ENCODE measurements at places on chromosomes 1 and 21.
A peak's percentile ranks its signal among the peaks of the same experiment; 100 is the strongest.

DNA sequence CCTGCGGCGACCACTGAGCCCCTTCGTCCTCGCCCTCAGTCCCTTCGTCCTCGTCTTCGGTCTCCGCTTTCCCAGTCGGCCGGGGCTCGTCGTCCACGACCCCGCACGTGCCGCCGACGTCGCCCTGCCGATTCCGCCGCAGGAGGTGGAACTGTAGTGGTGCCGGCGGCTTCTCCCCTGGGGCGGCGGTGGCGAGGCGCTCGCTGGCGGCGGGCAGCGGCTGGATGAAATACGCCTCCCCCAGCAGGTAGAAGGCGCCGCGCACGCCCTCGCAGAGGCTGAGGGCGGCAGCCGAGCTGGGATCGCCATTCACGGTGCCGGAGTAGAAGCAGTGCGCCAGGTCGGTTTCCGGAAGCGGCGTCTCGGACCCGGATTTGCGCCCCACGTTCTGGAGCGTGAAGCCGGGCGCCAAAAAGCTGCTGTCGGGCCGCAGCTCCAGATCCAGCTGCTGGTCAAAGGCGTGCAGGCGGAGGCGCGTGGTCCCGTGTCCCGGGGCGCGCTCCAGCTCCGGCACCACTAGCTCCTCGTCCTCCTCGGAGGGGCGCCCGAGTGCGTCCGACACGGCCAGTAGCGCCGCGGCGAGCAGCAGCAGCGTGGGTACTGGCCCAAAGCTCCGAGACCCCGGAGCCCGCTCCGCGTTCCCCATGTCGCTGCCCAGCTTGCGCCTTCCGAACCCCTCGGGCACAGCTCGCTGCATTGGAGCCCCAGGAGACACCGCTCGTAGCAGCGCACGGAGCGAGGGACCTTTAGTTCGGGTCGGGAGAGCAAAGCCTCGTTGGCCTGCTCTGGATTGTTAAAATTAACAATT, 747 bp downstream of the ADAMTS1 start:
- DNase-seq, result peak; percentile 25

DNA sequence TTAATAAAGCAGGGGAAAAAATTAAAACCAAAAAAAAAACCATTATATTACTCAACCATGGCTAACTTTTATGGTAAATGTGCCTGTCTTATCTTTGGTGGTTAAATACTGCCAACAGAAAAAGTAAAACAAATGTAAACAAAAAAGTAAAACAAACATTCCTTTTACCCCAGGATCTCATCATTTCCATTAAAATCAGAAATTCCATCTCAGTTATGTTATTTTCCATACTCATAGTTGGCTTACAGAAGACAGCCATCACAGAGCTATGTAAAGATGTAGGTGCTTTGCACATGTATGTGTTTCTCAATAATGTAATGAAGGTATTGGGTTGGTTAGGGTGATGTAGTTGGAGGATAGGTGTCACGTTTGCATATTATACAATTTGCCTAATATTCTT, 185.0 kb downstream of the KCNK2 start:
- no peak for DNase-seq

- DNase-seq, result no peak
Measured at GRCh38 chr1:203512517-203512847, 18.5 kb downstream of the OPTC start.

- no peak for DNase-seq
Measured at GRCh38 chr1:233802611-233803010, 101.9 kb upstream of the SLC35F3 start.

GRCh38 chr1:41671116-41671755, 186.8 kb upstream of the EDN2 start:
- no peak for DNase-seq

GRCh38 chr1:84617349-84617748, 43.1 kb upstream of the CTBS start:
- no peak for DNase-seq

DNA sequence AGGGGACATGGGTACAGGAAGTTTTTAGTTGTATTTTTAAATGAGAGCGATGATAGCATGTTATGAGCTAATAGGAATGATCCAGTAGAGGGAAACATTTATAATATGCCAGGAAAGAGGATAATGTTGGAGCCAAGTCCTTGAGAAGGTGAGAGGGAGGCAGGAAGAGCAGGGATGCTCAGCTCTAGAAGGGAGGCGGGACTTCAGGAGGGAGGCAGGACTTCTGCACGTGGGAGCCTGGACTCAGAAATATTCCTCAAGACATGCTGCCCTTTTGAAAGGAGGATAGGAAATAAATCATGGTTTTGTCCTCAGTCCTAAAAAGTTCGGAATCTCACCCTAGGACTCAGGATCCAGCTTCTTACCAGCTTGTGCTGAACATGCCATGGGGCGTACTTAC, 5.9 kb downstream of the ADARB1 start:
- DNase-seq, result no peak

DNA sequence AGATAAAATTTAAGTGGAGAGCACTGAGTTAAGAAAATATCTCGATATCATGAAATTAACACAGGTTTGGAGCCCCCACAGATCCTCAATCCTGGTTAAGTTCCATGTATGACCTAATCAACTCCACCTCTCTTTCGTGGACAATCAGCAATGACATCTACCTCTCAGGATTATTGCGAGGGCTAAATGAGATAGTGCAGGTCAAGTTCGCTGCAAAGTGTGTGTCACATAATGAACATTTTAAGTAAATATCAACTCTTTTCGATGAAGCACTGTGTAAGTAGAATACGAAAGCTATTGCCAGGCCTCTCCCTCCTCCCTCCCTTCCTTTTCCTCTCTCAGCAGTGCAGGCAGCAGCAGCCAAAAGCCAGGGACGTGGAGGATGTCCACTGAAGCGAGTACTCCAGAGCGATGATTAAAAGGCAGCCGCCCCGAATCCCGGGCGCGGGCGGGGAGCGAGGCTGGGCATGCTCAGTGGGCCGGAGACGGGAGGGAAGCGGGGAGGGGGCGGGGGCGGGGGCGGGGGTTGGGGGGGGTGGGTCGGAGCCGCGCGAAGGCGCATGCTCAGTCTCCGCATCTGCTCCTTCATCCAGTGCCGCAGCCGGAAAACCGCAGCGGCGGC, at the start of gene CAMSAP2:
CAMSAP2 (plus strand) TSS at position 567 of the 622 bp plus-strand sequence. CDS start 935 bp downstream, outside the sequence.
- DNase-seq, result peak; percentile 44

GRCh38 chr1:25872713-25873112, 2.8 kb downstream of the PAQR7 start:
- peak; percentile 33 for DNase-seq

DNA sequence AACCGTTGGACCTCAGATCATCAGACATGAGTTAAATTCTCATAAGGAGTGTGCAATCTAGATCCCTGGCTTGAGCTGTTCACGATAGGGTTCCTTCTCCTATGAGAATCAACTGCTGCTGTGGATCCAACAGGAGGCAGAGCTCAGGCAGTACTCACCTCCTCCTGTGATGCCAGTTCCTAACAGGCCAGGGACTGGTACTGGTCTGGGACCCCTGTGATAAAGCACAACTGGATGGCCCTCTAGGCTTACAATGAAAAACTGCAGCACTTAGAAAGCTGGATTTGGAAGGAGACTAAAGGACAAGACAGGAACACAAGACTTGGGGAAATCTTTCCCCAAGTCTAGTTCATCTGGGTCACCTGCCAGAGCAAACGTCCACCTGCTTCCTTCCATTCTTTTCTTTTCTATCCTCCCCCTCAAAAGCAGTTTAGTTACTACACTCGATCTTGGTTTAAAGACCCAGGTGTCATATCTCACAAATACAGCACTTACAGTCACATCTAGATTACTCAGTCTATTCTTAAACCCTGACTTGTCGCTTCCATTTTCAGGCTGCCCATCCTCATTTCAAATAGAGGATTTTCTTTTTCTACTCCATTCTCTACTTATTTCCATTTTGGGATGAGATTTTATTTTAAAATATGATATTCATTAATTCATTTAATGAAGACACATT, 59.8 kb downstream of the PTPN14 start:
- DNase-seq, result no peak

GRCh38 chr1:202599669-202600431, 110.4 kb downstream of the SYT2 start:
- DNase-seq, result peak; percentile 69

GRCh38 chr1:38568061-38568857, 291.3 kb downstream of the RRAGC start:
- DNase-seq, result no peak

- no peak for DNase-seq
Measured at GRCh38 chr1:92980732-92981647, 19.7 kb upstream of the DIPK1A start.

DNA sequence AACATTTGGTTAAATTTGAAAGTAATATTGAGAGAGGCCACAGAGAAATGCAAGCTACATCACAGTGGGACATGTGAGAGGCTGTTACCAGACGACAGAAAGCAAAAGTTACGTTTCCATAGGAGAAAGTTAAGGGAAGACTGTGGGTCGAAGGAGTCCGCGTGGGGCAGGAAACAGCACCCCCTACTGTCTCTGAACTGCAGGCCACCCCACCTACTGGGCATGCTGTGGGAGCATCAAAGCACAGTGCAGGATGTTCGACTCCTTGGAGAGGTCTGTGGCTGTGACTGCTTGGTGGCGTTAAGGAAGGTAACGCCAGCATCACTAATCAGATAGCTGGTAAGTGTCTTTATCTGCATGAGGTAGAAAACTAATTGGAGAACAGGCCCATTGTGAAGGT, 123.9 kb downstream of the PTBP2 start:
- peak; percentile 64 for DNase-seq

DNA sequence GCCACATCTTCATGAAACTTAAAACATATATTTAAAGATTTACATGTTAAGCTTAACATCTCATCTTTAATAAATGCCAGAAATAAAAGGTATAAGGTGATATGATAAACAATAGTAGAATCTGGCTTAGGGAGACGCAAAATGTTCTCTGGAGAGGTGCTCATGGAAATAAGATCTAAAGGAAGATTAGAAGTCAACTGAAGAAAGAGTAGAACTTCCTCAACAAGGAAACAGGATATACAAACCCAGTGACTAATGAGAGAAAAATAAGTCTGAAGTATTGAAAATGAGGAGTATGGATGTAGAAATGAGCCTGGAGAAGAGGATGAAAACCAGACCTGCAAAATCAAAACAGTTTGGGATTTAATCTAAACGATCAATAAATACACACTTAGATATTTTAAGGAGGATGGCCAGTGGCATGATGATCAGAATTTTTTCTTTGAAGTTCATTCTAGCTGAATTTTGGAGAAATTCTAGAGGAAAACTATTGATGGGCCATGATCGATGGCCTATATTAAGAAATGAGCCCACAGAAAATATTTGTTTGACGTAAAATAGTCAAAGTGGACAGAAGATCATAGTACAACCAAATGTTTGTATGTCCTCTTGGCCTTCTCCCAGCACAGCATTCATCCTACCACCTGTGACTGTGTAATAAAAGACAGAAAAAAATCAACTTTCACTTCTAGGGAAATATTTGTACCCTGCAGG, 387.9 kb upstream of the PTBP2 start:
- no peak for DNase-seq

GRCh38 chr1:208731981-208732821, 488.0 kb upstream of the PLXNA2 start:
- DNase-seq, result peak; percentile 1

GRCh38 chr1:20028125-20028524, 41.9 kb upstream of the PLA2G5 start:
- DNase-seq, result no peak

DNA sequence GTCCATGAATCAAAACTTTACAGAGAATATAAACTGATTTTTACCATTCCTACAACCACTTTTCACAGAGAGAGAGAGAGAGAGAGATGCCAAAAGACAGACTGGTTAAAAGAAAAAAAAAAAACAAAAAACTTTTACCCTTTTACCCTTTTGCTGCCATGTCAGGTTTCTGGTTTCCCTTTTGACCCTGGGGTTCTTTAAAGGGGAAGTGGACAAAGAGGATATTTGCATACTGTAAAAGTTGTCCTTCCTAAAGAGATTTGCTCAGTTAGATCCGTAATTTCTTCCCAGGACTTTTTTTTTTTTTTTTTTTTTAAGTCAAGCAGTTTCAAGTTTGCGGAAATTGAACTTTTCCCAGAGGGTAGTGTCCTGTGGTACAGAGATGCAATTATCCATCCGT, 287.8 kb upstream of the RGS18 start:
- DNase-seq, result no peak

- no peak for DNase-seq
Measured at GRCh38 chr1:116006486-116006964, 30.2 kb downstream of the SLC22A15 start.

DNA sequence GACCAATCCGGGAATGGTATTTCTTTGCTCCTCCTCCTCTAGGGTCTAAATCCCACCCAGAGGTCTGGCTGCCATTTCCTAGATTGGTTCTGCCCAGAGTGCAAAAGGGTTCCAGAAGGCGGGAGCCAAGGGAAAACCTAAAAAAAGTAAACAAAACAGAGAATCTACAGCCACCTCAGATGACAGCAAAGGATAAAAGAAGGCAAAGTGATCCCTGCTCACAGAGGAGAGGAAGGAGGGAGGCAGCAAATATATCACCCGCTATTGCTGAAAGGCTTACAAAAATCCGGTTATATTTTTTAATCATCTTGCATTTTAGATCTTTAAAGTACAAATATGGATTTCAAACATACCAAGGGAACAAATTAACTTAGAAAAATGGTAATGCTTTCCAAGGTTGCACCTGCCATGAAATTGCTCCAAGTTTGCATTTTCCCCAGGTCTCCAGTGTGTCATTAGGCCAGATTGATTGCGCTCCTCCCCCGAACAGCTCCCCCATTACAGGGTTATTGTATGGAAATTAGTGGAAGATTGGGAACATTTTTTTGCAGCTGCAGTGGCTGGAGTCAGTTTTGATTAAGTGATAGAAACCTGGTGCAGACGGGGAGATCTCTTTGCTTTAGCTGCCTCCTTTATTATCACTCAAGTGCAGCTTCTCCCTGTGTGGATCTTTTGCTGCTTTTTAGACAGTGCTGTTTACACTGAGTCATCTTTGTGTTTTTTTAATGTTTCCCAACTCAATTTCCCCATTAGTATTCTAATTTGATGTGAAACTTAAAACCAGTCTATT, 280.5 kb upstream of the CAMK1G start:
- no peak for DNase-seq

DNA sequence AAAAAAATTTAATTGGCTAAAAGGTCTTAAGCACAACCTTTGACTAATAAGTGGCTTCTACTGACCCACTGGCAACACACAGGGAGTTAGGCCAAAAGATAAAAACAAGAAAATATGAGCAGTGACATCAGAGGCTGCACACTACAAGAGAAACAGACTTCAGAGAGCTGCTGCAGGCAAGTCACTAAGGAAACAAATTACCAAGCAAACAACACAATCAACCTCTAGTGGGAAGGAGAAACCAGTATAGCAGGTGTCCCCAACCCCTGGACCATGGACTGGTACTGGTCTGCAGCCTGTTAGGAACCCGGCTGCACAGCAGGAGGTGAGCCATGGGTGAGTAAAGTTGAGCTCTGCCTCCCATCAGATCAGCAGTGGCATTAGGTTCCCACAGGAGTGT, 20.8 kb upstream of the ENSA start:
- no peak for DNase-seq

GRCh38 chr1:2133879-2134215, 60.7 kb downstream of the FAAP20 start:
- no peak for DNase-seq

Data from hematopoietic multipotent progenitor cell treated with erythropoietin and hydrocortisone succinate and interleukin-3 and kit ligand, for 6 days (in vitro differentiated cells).